Stimulated activated CD4-positive, alpha-beta T cell treated with anti-CD3 and anti-CD28 coated beads, Interleukin-1b, Interleukin-23, amount 100 ng/mL, for 24 hours (primary cell): ENCODE measurements at places on chromosomes 13 and 19.

DNA sequence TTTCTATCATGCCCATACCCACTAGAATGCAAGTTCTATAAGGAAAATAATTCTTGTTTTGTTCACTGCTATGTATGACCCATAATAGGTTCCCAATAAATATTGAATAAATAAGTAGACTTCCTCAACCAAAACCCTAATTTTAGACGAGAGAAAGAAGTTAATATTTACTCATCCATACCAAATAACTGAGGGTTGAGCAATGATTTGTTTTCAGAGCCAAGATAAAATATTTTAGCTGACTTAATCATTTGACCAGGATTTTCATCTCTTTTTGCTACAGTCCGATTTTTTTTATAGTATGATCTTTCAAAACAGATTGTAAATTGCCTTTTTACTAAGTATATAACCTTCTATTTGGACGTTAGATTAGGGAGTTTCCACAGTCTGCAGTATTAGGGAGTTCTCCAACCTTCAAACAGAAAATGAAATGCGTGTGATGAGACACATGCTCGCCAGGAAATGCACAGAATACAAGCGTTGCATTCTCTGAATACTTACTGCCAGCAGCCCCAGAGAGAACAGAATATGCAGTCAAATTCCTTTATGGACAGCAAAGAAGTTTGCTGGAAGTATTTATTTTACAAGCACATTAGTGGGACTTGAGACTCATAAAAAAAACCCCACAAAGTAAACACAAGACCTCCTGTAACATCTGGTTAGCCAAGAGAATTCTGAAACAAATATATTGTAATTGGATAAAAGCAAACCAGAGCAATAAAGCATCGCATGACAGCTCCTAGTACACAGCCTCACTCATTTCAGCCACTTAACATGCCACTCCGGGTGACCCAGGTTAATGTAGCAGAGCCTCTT, 230.0 kb downstream of the MYO16 start:
- no peak for DNase-seq

- no peak for DNase-seq
Observed at GRCh38 chr19:51120160-51120559, 4.5 kb upstream of the SIGLEC9 start.

- no peak for DNase-seq
Observed at GRCh38 chr19:8569066-8569771, 8.0 kb downstream of the MYO1F start.

DNA sequence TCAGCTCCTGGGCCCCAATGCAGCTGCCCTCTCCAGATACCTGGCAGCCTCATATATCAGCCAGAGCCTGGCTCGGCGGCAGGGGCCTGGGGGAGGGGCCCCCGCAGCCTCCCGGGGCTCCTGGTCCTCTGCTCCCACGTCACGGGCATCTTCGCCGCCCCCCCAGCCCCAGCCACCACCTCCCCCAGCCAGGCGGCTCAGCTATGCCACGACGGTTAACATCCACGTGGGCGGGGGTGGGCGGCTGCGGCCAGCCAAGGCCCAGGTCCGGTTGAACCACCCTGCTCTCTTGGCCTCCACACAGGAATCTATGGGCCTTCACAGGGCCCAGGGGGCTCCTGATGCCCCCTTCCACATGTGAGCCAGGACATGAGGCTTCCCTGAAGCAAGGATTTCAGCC, 10.8 kb downstream of the RPS16 start:
- no peak for DNase-seq

DNA sequence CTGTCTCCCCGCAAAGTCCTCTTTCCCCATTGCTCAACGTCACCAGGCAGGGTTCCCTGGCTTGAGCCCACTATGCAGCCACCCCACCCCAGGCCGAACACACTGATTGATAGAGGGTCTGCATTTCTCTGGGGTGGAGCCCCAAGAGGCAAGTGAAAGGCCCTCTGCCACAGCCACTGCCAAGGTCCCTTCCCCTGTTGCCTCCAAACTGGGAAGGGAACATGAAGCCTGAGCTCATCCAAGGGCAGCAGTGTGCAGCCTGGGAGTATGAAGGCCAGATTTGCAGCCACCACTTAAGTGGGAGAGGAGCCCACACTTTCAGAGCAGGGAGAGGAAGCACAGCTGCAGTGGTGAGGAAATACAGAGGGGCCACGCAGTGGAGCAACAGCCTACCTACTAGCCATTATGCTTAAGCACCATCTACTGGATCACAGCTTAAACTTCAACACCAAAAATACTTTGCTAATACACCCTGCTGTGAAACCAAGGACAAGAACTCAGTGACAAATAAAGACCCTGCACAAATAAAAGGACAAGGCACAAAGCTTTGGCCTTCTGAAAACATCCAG, 48.6 kb downstream of the UBL3 start:
- no peak for DNase-seq

DNA sequence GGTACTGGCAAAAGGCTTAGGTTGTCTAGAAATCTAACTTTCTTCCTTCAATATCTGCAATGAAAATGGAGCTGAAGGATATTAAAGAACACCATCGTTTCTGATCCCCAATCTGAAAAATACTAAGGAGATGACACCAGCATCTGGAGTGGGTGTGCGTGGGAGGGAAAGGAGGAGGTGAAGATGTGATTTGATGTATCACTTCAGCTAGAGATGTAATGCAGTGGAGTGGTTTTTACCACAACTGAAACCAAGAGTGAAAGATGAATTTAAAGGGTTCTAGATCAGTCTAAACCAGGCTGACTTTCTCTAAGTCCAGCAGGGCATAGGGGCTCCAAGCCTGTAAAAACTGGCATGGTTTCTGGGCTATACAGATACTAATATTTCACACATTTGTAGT, 148.4 kb downstream of the AKAP11 start:
- DNase-seq, result no peak

- no peak for DNase-seq
Observed at GRCh38 chr13:49676581-49677298, 14.5 kb downstream of the EBPL start.

GRCh38 chr13:93673885-93674284, 447.3 kb downstream of the GPC6 start:
- DNase-seq, result no peak

GRCh38 chr13:66775196-66775595, 454.9 kb downstream of the PCDH9 start:
- no peak for DNase-seq

- DNase-seq, result no peak
Observed at GRCh38 chr19:51139299-51140014, 2.6 kb upstream of the SIGLEC7 start.

- no peak for DNase-seq
Observed at GRCh38 chr13:68715651-68716050, 1392.0 kb upstream of the ATXN8OS start.

- DNase-seq, result no peak
Observed at GRCh38 chr13:90185734-90186133, 1161.8 kb upstream of the MIR17HG start.

DNA sequence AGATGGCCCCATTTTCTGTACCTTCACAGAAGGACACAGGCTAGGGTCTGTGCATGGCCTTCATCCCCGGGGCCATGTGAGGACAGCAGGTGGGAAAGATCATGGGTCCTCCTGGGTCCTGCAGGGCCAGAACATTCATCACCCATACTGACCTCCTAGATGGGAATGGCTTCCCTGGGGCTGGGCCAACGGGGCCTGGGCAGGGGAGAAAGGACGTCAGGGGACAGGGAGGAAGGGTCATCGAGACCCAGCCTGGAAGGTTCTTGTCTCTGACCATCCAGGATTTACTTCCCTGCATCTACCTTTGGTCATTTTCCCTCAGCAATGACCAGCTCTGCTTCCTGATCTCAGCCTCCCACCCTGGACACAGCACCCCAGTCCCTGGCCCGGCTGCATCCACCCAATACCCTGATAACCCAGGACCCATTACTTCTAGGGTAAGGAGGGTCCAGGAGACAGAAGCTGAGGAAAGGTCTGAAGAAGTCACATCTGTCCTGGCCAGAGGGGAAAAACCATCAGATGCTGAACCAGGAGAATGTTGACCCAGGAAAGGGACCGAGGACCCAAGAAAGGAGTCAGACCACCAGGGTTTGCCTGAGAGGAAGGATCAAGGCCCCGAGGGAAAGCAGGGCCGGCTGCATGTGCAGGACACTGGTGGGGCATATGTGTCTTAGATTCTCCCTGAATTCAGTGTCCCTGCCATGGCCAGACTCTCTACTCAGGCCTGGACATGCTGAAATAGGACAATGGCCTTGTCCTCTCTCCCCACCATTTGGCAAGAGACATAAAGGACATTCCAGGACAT, 7.0 kb upstream of the CEACAM7 start:
- DNase-seq, result no peak

GRCh38 chr13:38969187-38969586, 21.4 kb downstream of the STOML3 start:
- DNase-seq, result no peak

GRCh38 chr19:1577090-1577928, 9.2 kb upstream of the MEX3D start:
- no peak for DNase-seq

DNA sequence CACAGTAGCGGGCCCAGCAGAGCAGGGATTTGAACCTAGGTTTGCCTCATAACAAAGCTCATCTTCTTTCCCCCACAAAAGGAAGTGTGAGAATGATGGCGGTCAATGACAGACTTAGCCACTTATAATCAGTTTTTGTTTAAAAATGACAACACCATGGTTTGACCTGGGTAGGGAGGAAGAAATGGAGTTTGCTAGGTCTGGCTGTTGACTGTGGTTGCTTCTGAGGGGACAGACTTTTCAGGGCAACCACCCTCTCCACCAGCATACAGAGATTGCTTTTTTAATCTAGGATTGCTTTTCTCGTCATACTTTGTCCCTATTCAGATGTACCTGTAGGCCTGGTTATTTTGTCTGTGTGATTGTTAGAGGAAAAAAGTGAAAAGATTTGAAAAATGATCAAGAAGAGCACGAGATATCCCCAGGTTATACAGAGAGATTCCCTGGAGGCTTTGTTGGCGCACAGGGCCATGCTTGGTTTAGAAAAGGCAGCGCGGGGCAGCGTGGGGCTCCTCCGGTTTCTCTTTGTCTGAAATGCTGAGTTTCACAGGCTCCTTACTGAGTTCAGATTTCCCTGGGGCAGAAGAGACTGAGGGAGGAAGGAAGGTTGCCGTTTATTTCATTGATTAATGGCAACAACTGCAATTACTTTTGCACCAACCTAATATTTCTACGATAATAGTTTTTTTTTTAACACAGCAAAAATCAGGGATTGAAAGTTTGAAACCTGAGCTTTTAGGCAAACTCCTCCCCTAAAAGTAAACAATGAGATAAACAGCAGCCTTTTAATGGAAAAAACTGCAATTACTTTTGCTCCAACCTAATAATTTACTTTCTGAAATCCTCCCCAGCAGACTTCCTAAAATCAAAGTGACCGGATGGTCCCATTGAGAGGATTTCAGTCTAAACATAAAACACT, 97.0 kb upstream of the RNF113B start:
- no peak for DNase-seq

DNA sequence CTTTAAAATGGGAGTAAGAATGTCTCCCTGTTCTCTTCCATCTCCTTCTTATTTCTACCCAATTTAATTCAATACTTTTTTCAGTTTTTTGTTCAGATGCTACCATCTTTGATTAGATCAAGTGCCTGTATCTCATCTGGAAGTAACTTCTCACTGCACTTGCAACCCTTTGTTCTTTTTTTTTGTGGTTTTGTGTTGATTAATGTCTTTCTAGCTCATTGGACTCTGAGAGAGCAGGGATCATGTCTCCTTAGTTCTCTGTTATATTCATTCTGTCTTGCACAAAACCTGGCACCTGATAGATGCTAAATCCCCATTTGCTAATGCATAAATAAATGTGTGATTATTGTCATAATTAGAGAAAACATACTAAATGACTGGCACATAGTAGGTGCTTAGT, 834 bp upstream of the ITGBL1 start:
- DNase-seq, result no peak

GRCh38 chr19:5356918-5357317, 16.3 kb upstream of the PTPRS start:
- DNase-seq, result no peak

- DNase-seq, result no peak
Observed at GRCh38 chr13:97727991-97728390, 225.5 kb upstream of the IPO5 start.

DNA sequence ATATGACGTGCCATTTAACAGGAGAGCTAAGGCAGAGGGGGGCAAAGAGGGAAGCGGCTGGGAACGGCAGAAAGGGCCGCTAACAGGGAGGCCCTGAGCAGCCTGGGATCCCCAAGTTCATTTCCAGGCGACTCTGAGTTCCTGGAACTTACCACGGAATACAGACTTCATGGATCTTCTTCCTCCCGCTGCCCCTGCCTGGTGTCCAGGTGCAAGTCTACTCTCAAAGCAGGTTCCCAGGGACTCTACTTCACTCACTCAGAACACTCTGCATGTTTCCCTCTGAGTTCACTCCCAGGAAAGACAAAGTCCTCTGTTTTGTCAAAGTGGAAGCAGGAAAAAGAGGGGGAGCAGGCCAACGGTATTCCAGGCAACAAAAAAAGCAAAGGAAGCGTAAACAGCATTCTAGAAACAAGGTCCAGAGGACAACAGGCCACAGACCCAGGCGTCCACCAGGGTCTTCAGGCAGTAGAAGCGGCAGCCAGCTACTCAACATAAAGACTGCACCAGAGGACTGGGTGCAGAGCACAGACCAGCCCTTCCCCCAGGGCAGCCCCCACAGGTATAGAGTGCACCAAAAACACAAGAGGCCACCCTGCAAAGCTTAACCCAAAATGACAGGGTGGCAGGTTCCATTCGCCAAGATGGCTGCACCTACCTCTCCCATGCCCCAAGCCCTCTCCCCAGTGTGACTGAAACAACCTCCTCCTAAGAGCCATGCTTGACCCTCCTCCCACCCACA, 3.0 kb downstream of the MIER2 start:
- DNase-seq, result no peak

- no peak for DNase-seq
Observed at GRCh38 chr13:110047496-110047895, 259.5 kb downstream of the COL4A1 start.

DNA sequence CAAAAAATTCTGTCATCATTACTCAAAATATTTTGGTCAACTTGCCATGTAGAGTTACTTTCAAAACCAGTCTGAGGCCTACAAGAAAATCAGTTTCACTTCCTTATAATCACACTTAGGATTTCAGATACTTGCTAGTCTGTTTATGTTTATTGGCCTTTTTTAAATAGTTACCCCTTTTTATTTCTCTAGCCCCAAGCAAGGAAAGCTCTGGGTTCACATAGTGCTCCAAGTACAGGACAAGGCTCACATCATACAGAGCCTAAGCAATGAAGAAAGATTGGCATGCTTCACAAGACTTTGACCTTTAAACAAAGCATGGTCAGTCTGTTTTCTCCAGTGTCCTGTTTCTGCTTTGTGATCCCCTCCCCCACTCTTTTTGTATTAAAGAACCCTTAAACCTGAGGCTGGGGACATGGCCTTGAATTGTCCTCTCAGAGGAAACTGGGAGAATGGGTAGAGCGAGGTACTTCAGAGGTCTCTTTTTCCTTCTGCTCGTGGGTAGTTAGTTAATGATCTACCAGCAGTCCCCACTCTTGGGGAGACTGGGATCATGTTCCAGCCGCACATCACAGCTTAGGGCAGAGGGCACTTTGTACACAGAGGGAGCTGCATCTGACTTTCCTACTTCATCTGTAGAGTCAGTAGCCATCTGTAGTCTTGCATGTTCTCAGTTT, 30.7 kb downstream of the CEACAM1 start:
- DNase-seq, result no peak
